ENCODE measurements at places on chromosomes 4 and X.

DNA sequence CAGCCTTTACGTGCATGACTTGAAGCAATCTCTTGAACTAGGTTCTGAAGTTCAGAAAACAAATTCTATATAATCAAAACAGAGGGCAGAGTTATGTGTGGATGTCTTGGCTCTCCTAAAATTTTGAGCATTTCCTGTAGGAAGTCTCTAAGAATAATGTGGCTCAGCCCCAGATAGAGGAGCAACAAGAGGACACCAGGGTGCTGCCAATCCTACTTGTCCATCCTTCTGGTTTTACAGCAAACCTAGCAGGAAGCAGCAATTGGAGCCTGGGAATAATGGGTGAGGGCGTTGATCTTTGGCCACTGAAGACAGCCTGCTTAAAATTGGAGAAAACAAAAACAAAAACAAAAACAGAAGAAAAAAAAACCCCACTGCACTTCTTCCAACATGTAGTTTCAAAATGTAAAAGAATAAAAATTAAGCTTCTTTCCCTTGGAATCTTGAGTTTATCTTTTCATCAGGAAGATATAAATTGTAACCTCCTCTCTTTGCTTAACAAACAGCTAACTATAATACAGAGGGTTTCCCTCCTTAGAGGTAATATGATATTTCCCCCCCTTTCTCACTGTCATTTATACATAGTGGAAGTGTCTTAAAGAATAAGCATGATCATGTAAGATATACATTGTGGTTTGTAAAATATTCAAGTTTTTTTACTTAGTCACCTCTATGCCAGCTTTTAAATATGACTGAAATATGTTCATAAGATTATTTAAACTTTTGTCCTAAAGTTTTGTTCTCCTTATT is 130.6 kb downstream of the FBXO8 start:
- DNase-seq: no peak

DNA sequence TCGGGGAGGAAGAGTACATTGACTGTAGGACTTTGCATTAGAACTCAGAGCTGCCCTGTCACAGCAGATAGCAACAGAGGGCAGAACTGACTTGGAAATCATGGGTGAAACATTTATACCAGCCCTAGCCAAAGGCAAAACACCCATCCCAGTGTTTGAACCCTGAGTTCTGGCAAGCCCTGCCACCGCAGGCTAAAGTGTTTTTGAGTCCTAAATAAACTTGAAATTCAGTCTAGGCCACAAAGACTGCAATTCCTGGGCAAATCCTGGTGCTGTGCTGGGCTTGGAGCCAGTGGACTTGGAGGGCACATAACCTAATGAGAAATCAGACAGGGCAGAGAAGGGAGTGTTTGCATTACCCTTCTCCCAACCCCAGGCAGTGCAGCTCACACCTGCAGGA is 1015.7 kb downstream of the FSTL5 start:
- DNase-seq: no peak

GRCh38 chrX:110723844-110724243 is 71.8 kb downstream of the CHRDL1 start:
- no peak for DNase-seq

DNA sequence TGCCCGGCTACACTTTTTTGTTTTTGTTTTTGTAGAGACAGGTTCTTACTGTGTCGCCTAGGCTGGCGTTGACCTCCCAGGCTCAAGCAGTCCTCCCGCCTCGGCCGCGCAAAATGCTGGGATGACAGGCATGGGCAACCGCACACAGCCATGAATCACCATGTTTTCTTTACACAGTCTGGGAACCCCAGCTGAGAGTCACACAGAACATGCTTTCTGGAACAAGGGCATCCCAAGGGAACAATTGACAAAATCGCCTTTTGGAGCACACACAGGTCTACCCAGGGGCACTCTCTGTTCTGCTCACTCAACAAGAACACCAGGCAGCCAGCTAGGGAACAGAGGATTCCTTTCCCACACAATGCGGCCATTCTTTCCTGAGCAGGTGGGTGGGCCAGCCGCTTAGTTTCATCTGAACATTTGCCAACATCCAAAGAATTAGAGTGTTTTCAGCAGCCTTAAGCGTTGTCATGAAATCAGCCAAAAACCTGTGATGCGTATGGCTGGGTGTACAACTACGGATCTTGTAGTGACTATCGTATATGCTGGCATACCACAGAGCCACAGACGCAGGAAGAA is 15.7 kb downstream of the PRKX start:
- DNase-seq: peak; percentile 42

DNA sequence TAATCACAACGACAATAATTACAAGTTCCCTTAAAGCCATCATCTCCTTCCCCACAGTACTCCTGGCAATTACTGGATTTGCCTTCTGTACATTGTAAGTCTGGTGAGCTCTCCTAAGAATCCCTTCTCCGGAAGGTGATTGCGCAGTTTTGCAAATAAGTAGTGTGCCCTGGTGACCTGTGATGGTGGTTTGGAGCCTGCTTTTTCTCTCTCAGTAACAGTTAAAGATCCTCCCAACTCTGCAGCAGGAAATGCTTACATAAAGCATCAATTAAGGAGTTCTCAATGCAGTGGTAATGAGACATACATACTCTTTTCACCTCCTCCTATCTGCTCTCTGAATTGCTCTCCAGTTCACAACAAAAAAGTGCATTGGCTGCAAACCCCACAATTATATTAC is 159.7 kb downstream of the SH2D1A start:
- no peak for DNase-seq

DNA sequence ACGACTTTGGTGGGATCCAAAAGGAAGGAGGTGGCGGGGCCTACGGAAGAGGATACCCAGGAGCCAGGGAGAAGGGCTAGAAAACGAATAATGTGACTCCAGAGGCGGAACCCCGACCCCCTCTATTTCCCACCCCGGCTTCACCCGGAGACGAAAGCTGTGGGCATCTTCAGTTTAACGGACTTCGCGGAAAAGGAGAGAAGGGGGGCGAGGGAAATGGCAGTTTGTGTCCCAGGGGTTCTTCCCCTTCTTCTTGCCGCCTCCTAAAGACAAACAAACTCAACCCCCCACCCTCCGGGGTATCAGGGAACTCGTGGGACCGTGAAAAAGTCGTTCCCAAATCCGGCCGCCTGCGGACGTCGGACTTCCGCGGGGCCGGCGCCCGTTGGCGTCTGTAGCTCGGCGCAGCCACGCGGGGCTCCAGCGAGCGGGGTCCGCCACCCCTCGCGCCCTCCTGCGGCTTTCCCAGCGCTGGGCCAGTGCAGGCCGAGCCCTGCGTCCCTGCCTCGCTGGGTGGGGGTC is 3.6 kb upstream of the LEF1 start:
- no peak for DNase-seq

DNA sequence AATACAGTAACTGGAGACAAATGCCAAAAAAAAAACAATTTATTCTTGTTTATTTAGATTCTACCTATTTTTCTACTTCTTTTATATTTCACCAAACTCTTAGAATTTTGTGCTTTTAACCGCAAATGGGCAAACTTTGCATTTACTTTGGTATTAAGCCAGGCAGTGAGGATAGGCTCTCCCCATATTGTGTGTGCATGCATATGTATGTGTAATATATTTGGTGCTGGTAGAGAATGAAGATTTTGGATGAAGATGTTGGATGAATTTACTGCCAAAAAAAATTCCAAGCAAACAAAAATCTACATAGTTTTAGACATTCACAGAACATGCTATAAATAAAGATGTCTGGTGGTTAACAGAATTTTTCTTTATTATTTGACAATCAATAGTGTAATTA is 30.3 kb downstream of the GALNTL6 start:
- DNase-seq: no peak

- no peak for DNase-seq
Measured at GRCh38 chrX:2965965-2966364, 36.8 kb upstream of the ARSD start.

- peak; percentile 27 for DNase-seq
Measured at GRCh38 chr4:82499738-82500434, 61.9 kb downstream of the TMEM150C start.

DNA sequence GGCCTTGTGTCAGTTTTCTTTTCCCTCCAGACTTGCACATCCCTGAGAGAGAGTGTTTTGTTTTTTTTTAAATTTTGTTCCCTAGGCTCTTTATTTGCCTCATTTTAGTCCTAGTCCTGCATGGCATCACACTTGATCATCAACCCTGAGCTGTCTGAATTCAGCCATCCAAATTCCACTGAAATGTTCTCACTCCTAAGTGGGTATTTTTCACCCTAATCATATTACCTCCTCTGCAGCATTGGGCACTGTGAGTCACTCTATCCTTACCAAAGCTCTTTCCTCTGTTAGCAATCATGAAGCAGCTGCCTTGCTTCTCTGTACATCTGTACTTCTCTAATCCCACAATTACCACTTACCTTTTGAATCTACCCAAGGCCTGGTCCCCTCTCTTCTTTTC is 356.6 kb upstream of the MAGEB2 start:
- peak; percentile 69 for DNase-seq

- DNase-seq: no peak
Measured at GRCh38 chr4:142366769-142367181, 479.3 kb downstream of the INPP4B start.

GRCh38 chr4:172392741-172393140 is 579.5 kb downstream of the GALNTL6 start:
- DNase-seq: no peak
